ENCODE measurements at places on chromosomes 2 and 18.

DNA sequence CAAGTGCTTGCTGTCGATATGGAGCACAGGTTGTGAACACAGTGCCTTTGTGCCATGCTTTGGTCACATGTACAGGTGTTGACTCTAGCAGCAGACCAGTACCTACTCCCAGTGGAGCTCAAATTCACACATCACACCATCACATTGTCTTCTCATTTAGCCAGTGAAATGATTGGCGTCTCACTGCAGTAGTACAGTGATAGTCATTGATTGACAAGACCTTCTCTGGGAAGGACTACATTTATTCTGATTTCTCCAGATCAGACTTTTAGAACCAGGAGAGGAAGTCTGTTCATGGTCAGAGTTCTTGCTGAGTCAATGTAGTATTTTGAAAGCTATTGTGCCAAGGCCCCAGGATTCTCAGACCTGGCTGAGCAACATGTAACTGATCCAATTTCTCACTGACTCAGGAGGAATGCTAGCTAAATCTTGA lies 75.2 kb downstream of the FMNL2 start:
- DNase-seq = no peak

GRCh38 chr2:3624059-3624794 lies 29.3 kb downstream of the COLEC11 start:
- no peak for DNase-seq

- DNase-seq = no peak
These were observed 10.2 kb downstream of the IAH1 start for GRCh38 chr2:9484533-9484932.

- no peak for DNase-seq
These were observed 252.5 kb upstream of the TANK start for GRCh38 chr2:160907738-160908137.

- DNase-seq = no peak
These were observed 56.3 kb upstream of the SMAD2 start for GRCh38 chr18:47986620-47987387.

Data from kidney epithelial cell (primary cell).